ENCODE measurements at places on chromosomes 13 and 19. TPM values are rescaled to one million over a fixed set of nuclear protein-coding genes. Genes with fewer than 3 reads are reported as not detected.

The FIZ1 gene
- 5.2 TPM for total RNA-seq

The CGB3 gene
- total RNA-seq, result not detected

The TBCB gene
- total RNA-seq, result 165 TPM

The ZNF431 gene
- 7.1 TPM for total RNA-seq

The SGTA gene
- total RNA-seq, result 50.9 TPM

The ZNF547 gene
- total RNA-seq, result 1.9 TPM

GRCh38 chr13:39468306-39468705, 134.7 kb downstream of the LHFPL6 start:
- no peak for DNase-seq

All from fibroblast of villous mesenchyme (primary cell).